Foreskin melanocyte (primary cell): ENCODE measurements at places on chromosomes 5 and 9.

DNA sequence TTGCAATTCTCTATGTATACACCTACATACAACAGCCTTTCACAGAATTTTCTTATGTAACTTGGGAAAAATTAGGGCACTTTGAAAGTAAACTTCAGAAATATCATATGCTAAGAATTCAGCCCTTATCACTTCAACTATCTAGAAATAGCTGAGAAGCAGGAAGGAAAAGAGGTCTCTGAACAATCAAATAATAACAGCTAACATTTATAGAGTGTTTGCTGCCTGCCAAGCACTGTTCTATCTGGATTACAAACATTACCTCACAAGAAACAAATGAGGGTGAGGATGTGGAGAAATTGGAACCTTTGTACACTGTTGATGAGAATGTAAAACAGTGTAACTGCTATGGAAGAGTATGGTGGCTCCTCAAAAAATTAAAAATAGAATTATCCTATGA, 4.4 kb upstream of the FBXO38 start:
- no peak for DNase-seq

GRCh38 chr9:121645853-121646807, 5.3 kb upstream of the DAB2IP start:
- DNase-seq, result no peak

- no peak for DNase-seq
These were observed 121.4 kb upstream of the TMEM161B start for GRCh38 chr5:88390096-88390441.

DNA sequence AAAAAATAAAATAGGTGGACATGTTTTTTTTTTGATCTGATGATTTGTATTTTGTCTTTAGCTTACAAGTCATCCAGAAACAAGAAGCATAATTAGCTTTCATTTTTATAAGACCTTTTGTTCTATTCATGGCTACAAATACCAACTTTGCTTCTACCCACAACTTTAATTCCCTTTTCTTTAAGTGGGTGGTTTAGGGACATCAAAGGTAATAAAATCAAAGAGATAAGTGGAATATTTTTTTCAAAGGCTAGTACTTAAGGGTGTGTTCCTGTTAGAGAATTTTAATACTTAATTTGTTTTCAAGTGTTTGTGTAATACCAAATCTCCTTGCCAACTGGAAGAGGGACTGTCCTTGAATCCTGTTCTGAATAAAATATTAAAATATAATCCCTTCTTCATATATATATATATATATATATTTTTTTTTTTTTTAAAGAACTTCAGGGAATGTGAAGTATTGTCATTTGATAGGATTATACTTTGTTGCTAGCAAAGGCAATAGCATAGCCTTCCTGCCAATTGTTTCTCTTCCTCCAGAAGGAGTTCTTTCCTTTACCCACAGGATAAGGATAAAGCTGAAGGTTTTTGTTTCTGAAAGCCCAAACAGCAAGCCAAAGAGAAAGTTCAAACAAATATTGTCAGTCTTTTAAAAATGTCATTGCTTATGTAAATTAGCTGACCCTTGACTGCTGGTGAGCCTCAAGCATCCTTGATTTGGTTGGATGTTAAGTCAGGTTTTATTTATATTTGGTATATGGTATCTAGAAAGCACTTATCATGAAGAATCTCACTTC, 108.9 kb downstream of the PAM start:
- DNase-seq, result no peak

- no peak for DNase-seq
These were observed 520.6 kb downstream of the CTNND2 start for GRCh38 chr5:11383506-11384095.

DNA sequence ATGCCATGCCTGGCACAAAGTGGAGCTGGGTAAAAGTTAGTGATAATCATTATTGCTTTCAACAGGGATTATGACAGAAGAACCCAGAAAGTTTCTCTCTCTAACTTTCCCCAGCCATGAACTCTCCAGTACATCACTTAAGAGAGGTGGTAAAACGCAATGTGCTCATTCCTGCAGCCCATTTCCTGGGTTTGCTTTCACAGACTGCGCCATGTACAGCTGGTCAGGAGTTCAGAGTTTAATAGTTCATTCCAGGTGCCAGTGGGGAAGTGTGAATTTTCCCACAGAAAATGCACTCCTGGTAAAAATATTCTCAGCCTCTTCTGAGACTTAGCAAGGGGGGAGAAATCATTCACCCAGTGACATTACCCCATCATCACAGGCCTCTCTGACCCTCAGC, 35.5 kb downstream of the ADAM19 start:
- no peak for DNase-seq

GRCh38 chr9:83466351-83466750, 71.8 kb downstream of the FRMD3 start:
- DNase-seq, result no peak

- no peak for DNase-seq
These were observed 81.9 kb upstream of the SLC30A5 start for GRCh38 chr5:69011910-69012309.

- no peak for DNase-seq
These were observed 205.2 kb downstream of the AGTPBP1 start for GRCh38 chr9:85536514-85536913.

- no peak for DNase-seq
These were observed 493.5 kb downstream of the EBF1 start for GRCh38 chr5:158606233-158606632.
